ENCODE measurements at places on chromosomes 1 and 21.

DNA sequence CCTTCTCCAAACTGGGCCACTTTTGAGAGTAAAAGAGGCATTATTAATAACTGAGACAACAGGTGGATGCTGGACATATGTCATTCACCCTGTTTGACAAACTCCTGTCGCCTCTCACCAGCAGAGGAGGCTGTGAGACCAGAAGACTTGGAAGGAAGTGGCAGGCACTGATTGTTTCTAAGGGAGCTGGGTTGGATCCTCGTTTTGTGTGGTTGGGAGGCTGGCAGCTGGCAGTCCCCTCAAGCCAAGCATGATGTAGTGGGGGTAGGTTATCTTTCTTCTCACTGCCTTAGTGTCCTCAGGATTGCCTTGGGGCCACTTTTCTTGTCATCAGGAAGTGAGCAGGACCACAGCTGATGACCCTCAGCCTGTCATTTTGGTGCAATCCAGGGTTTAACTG, 86.5 kb upstream of the KCNJ15 start:
- peak; percentile 27 for DNase-seq

- DNase-seq, result no peak
Observed at GRCh38 chr1:94595658-94596057, 54.1 kb upstream of the F3 start.

GRCh38 chr1:236120721-236121153, 21.6 kb upstream of the GPR137B start:
- no peak for DNase-seq

DNA sequence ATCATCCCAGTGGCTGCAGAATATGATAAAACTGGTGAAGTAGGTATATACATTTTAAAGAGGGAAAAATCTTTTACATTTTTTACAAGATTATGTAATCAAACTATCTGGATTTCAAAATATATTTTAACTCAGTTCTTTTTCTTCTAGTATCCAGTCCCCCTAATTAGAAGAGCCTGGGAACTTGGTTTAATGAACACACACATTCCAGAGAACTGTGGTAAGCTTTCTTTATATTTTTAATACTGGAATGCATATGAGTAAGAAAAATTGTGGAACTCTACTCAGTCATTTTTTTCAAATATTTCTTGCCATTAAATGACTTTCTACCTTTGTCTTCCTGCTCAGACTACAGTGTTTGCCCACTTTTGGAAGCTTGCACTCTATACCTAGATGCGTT, 8.2 kb downstream of the ACADM start:
- DNase-seq, result no peak
